Pulmonary artery endothelial cell (primary cell): ENCODE measurements at places on chromosomes 1 and 21. TPM values are rescaled to one million over a fixed set of nuclear protein-coding genes. Genes with fewer than 3 reads are reported as not detected.

DNA sequence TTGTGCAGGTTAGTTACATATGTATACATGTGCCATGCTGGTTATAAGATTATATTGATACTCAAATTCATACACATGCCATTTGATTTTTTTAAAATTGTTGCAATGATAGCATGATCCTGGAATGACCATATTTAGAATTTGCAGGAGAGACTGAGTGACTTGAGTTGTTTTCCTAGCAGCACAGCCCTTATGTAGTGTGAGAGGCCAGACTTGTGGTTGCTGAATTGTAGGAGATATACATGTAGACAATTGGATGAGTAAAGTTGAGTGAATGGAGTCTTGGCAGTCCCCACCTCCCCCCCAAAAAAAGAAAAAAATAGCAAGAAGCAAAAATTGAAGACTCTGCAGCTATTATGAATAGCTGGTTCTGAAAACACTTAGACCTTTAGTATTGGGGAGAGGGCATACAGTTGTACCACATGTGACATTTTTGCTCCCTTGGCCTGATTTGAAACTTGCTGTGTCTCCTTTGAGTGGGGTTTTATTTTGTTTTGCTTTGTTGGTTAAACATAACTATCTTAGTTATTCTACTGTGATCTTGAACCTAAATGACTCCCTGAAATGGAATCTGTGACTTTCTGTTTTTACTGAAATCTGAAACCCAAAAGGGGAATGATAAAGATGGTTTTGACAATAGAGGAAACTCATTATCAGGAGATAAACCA lies 280.3 kb downstream of the HMCN1 start:
- DNase-seq: no peak

DNA sequence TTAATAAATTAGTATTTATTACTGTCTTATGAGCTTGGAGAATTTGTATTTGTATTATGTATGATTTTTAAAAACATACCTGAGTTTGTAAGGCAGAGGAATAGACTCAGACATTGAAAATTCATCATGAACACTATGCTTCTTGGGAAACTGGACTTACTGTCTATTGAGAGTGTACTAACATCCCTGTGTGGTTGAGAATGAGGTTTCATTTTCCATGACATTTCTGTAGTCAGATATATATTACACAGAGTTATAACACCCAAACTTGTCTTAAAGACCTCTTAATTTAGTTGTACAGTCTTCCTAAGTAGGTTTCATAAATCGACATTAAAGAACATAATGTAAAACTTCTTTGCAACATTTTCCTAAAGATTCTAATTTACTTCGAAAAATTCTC lies 30.0 kb downstream of the PPP2R5A start:
- DNase-seq: no peak

DNA sequence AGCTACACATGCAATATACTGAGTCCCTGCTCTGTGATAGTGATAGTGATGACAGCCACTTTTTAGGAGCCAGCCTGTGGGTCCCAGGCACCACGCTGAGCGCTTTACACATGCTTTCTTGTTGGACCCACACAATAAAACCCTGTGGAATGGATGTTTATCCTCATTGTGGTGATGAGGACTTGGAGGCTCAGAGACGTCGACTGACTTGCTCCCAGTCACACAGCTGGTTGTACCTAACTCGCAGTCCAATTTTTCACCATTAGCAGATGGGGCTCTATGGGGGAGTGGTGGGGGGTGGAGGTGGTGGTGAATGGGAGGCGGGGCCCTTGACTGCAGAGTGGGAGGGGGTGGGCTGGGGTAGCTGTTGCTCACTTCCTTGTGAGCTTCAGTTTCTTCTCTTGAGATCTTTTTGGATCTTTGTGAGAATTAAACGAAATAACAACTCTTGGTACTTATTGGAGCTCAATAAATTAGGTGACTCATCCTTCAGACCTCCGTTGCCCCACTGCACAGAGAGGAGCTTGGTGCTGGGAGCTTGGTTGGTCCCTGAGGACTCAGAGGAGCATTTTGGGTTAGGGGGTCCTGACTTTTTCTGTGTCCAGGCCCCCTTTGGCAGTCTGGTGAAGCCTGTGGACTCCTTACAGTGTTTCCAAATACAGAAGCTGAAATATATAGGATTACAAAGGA lies 61.8 kb upstream of the CD1D start:
- no peak for DNase-seq

GRCh38 chr1:51442616-51443015 lies 76.5 kb downstream of the EPS15 start:
- DNase-seq: no peak

Gene FMOD
- total RNA-seq: 0.07 and 0.67 TPM in 2 replicates

Gene FCRL3
- total RNA-seq: not detected in 2 replicates

Gene ADAMTS4
- 26.8 and 43.7 TPM in 2 replicates for total RNA-seq

Gene IRF2BP2
- 62.4 and 74.6 TPM in 2 replicates for total RNA-seq

Gene SLC1A7
- not detected in 2 replicates for total RNA-seq

- no peak for DNase-seq
These were observed 8.5 kb downstream of the C1orf141 start for GRCh38 chr1:67126111-67126746.

DNA sequence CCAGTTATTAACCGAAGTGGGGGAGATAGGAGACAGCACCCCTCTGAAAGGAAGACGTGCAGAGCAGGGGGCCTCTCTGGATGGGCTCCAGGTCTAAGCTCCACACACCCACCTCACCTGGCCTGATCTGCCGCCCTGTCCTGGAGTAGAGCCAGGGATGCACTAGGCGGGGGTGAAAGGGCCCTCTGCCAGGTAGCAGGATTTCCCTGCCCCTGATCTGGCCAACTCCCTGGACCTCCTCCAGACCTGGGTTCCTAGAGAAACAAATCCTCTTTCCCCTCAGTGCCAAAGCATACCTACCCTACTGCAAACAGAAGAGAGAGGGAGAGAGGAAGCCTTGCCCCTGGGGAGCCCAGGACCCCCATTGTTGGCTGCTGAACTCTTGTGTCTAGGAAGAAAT lies 2.0 kb downstream of the CRABP2 start:
- DNase-seq: no peak

DNA sequence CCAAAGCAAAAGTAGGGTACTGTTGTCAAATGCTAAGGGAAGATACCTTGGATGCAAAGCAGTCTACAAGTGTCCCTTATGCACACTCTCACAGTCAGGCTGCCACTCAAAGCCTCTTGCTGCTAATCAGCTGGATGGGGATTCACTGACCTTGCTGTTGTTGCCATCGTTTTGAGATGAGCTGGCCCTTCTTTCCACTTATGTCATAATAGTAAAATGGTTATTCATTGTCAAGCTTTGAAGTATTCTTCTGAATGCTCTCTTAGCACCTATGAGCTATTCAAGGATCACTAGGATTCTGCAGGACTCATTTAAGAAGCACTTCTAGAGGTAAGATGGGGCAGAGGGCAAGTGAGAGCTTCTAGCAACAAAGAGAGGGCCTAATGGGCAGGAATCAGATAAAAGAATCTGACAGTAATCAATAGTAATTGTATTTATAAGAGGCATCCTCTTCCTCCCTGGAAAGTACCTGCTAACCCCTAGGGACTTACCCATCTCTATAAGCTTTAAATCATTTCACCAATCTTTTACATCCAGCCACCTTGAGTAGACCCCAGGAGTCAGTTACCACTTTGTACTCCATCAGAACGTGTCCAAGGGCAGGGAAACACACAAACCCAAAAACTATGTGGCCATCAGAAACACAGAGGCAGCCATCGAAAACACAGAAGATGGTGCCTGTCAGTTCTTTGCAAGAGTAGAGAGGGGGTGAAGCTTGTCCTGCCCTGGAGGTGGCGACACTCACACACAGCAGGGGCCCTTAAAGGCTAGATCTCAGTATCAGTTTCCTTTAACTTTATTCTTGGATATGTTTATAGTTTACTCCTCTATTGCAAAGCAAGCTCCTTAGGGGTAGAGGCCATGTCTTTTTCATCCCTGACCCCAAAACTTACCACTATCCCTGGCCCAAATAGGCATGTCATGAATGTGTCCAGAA lies 103.7 kb upstream of the NFIA start:
- no peak for DNase-seq

DNA sequence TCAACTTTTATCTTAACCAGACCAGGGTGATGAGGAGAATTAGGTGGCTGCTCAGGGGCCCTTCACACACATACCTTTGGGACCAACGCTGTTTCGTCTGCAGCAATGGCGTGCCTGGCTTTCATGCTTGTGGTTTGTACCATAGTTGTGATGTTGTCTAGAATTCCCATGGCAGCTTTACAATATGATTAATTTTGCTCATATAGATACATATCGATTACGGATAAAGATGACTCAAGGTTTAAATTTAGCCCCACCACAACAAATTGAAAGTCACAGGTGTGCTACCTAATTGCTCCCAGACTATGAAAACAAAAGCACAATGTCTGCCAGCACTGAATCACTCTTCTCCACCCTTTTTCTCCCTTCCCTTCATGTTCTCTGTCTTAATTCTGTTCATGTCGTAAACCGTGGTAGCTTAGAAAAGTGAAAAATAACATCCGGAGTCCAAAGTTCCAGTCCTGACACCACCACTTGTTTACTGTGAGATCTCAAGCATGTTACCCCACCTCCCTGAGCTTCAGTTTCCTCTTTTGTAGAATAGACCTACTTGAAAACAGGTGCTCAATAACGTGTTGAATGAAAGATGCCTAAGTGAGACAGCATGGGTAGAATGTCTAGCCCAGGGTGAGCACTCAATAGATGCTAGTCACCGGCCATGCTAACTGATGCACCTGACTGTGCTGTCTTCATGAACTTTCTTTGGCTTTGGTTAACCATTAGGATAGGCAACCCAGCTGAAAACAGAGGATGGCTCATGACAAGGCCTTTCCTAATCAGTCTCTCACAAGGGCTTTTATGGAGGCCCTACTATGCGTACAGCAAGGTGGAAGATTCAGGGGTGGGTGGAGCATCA lies 22.1 kb upstream of the JUN start:
- no peak for DNase-seq

GRCh38 chr1:184930645-184931044 lies 43.7 kb downstream of the NIBAN1 start:
- no peak for DNase-seq

DNA sequence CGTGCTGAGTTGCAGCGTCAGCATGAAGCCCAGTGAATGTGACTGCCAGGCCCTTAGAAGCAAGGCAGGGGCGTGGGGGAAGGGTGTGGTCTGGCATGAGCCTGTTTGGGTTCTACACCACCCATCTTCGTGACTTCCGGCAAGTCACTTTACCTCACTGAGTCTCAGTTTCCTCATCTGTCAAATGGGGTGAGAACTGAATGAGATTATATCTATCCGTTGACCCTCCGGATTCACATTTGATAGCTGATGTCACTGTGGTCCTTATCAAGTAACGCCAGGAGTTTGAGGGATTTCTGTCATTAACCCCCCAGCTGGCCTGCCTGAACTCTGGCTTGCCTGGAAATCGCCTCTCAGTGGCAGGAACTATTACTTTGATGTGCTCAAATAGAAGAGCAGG lies 15.6 kb downstream of the MRPL37 start:
- no peak for DNase-seq

Gene RTCA
- total RNA-seq: 48.9 and 57.9 TPM in 2 replicates

DNA sequence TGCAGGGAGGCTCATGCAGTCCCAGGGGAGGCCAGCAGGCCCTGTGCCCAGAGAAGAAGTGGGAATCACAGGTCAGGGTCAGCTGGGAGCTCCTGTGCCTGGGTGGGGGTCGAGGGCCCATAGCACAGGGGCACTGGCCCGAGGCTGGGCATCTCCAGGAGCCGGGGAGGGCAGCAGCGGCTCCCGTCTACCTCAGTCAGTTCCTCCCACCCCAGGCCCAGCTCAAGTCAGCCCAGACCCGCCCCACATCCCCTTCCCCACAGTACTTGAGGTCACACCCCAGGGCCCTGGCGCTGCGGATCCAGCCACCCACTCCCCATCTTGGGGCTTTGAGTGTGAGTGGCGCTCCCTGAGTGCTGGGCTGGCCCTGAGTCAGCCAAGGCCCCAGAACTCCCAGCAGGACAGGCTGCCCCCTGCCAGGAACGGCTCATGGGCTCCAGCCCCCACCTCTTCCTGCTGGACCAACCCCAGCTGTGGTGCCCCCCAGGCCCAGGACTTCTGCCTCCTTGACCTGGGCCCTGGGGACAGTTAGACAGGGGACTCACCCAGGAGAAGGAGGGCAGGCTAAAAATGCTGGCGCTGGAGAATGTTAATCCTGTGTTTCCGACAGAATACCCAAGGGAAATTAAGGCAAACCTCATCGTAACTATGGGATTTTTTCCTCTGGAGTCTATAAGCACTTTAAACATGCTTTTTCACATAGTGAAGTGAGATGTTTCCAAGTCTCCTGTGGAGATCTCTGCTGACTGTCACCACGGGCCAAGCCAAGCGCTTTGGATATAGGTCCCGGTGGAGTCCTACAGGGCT lies 68.8 kb upstream of the COL6A1 start:
- DNase-seq: no peak

DNA sequence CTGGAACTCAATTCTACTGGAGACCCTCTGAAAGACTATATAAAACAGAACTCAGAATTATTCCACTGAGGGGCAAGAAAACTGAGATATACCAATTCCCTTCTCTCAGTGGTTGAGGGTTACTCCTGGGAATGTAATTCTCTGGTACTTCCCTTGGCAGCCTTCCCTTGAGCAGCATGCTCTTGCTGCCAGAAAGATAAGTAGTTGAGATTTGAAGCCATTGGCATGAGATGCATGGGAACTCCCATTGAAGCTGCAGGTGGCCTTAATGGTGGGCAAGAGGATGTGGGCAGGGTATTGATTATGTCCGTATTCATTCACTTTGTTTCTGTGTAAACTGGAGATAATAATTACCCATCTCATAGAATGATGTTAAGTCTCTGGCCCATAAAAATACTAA lies 28.6 kb upstream of the C1orf185 start:
- DNase-seq: no peak

Gene CCDC18
- total RNA-seq: 9.0 and 13.0 TPM in 2 replicates

- no peak for DNase-seq
These were observed 81.2 kb upstream of the RALGPS2 start for GRCh38 chr1:178643831-178644230.

Gene UBQLN4
- 16.2 and 20.6 TPM in 2 replicates for total RNA-seq

- no peak for DNase-seq
These were observed 475.0 kb downstream of the SMYD3 start for GRCh38 chr1:246032031-246032551.

GRCh38 chr1:20080441-20081352 lies 10.7 kb downstream of the PLA2G5 start:
- no peak for DNase-seq

DNA sequence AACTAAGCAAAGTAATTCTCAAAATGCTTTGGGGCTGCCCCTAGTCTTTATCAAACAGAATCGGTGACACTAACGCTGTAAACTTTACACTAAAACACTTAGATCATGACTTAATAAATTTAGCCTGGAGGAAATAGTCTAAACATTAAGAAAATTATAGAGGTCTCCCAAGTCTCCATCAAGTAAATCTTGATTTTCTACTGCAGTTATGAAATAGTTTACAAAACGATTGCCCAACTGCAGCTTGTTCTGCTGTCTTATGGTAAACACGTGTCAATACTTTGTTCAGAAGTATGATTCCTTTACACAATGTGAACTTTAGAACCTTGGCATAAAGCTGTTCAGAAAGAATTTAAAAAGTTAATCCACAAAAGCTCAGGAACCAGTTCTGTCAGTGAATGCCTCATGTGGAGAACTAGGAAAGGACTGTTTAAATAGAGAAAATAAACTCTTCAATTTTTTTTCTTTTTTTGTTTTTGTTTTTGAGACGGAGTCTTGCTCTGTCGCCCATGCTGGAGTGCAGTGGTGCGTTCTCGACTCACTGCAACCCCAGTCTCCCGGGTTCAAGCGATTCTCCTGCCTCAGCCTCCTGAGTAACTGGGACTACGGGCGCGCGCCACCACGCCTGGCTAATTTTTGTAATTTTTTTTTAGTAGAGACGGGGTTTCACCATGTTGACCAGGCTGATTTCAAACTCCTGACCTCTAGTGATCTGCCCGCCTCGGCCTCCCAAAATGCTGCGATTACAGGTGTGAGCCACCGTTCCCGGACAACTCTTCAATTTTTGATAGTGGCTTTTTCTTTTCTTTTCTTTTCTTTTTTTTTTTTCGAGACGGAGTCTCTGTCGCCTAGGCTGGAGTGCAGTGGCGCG lies 1.6 kb downstream of the DDI2 start:
- DNase-seq: no peak
